IMR-90 (cell line): ENCODE measurements at places on chromosomes 1 and 21. TPM values are rescaled to one million over a fixed set of nuclear protein-coding genes. Genes with fewer than 3 reads are reported as not detected.

DNA sequence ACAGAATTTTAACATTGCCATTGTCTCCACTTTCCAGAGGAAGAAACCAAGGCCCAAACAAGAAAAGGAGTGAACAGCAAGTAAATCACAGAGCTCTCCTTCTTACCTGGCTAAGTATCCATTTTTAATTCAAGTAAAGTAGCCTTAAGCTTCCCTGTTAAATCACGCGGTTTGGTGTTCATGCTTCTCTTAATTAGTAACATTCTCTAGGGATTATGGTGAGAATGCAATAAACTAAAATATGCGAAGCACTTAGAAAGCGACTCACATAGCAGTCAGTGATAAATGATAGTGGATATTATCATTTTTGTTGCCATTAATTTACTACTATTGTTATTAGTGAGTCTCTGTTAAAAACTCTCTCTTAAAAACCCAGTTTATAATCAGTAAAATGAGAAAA, 630.5 kb upstream of the TMPRSS15 start:
- no peak for DNase-seq

DNA sequence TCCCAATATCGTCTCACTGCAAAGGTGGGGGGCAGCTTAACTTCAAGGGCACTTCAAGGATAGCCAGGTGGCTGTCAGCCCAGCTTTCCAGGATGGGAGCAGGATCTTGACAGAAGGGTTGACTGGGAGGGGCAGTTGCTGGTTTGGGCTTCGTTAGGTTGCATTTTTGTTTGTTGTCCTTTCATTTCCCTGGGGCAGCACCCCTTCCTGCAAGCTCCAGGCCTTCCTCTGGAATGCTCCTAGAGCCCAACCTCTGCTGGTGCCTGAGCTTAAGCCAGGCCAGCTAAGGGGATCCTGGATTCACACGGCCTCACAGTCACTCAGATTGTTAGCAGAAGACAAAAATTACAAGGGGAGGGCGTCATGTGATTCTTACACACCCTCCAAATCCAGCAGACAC, 4.1 kb upstream of the OLIG2 start:
- DNase-seq = no peak

GRCh38 chr1:89487972-89488371, 36.7 kb upstream of the LRRC8B start:
- DNase-seq = no peak

- no peak for DNase-seq
These were observed 37.0 kb upstream of the CAMK1G start for GRCh38 chr1:209546390-209547085.

- peak; percentile 26 for DNase-seq
These were observed 720 bp downstream of the SUSD4 start for GRCh38 chr1:223363057-223363855.

DNA sequence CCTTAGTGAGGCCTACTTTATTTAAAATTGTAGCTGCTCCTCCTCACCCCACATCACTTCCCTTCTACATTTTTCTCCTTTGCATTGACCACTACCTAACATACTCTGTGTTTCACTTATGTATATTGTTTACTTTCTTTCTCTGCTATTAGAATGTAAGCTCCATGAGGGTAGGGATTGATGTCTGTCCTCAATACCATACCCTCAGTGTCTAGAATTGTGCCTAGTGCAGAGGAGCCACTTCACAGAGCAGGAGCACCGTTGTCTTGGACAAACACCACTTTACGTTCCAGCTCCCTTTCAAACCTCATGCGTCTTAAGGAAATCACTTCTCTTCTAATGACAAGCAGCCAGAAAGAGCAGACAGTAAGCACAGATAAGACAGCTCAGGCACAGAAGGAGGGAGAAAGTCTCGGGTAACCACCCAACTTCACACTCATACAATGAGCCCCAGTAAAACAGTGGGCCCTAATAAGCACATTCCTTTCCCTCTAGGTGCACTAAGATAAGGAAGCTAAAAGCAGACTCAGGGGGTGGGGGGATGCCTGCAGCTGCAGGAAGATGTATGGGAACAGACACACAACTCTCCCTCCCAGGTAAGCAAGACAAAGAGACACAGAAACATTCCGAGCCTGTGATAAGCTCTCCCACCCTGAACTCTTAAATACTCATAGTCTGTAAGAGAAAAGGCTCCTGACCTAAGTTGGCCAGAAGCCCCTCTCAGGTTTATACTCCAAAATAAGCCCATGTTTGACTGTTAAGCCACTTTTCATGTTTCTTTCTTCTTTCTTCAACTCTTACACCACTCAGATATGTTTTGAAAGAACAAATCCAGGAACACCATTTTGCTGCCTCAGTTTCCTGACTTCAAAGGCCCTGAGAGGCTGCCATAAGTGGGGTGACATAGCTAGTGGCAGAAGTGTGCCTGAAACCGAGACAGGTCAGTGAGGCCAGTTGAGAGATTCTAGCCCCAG, 7.1 kb upstream of the PLEKHM2 start:
- no peak for DNase-seq

Gene LCE6A
- not detected in 2 replicates for total RNA-seq

Gene HTR6
- total RNA-seq = not detected in 2 replicates
